Activated T-cell treated with anti-CD3 and anti-CD28 coated beads, Interleukin-2, amount 50 U/mL, for 72 hours (primary cell): ENCODE measurements at places on chromosomes 12 and 14. TPM values are rescaled to one million over a fixed set of nuclear protein-coding genes. Genes with fewer than 3 reads are reported as not detected.

GRCh38 chr12:97466621-97467020, 4.0 kb downstream of the RMST start:
- H3K36me3 ChIP-seq, result no peaks in the 10 kb centered on the region
- no peaks in the 10 kb centered on the region for H3K4me1 ChIP-seq
- H3K4me3 ChIP-seq, result no peak overlapping the region
- H3K27me3 ChIP-seq, result peaks cover 39% of the 10 kb centered on the region
- no peak for DNase-seq

GRCh38 chr14:96727073-96727472, 70.1 kb upstream of the VRK1 start:
- no peaks in the 10 kb centered on the region for H3K36me3 ChIP-seq
- H3K27ac ChIP-seq, result no peak overlapping the region
- DNase-seq, result no peak
- H3K4me1 ChIP-seq, result no peaks in the 10 kb centered on the region

PRKCH gene
- total RNA-seq, result 127 TPM

MDGA2 gene
- total RNA-seq, result not detected

ADAM21 gene
- total RNA-seq, result not detected

DNA sequence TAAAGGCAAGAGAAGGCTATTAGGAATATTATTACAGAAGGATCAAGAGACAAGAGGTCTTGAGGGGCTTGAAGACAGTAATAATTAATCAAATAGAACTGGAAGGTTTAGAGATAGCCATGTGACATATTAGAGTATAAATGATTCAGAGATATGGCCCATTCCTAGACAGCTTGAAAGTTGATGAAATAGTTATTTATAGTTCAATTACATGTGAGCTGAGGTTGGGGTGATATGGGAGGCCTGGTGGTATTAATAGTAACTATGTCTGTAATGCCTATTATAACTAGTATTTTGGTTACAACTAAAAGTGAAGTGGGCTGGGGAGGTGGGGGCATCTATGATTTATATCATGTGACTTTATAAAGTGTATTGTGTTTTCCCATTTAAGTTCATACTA, 14.1 kb upstream of the MIS18BP1 start:
- no peaks in the 10 kb centered on the region for H3K4me1 ChIP-seq
- DNase-seq, result no peak
- no peaks in the 10 kb centered on the region for H3K36me3 ChIP-seq
- no peak overlapping the region for H3K27ac ChIP-seq
- H3K4me3 ChIP-seq, result no peak overlapping the region
